NCI-H1930 (cell line): ENCODE measurements at places on chromosomes 1 and 21.

- DNase-seq: no peak
Observed at GRCh38 chr1:20102875-20103274, 16.5 kb downstream of the PLA2G2D start.

- peak; percentile 68 for DNase-seq
Observed at GRCh38 chr1:35854989-35855700, 27.9 kb upstream of the AGO1 start.

DNA sequence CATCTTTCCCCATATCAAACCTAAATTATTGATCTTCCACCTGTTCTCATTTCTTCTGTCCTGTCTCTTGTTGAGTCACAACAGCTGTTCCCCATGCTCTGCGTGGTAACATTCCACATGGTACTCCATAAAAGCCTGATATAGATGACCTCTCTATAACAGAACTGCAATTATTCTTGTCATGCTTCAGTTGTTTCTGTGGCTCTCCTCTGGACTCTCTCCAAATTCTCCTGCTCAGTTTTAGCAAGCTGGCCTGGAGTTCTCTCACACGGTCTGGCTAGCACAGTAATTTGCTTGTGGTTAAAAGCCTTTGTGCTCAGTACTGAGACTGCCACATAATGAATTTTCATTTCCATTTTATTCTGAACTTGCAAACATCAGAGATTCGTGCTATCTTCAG is 10.6 kb upstream of the LRRC39 start:
- no peak for DNase-seq

- DNase-seq: no peak
Observed at GRCh38 chr1:191528275-191528674, 630.0 kb upstream of the RGS18 start.

DNA sequence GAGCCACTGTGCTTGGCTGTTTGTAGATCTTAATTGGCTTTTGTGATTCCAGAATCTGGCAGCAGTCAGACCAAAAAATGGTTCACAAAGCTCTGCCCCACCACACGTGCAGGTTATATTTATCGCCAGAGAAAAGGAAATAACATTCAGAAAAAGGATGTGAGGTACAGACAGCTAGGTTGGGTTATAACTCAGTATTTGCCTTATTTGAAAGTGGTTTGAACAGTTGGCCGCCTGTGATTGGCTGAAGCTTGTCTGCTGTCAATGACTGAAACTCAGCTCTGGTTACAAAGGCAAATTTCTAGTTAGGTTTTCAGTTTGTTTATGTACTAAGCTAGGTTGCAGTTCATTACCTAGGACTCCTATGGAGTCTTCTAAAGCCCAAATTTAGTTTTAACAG is 9.6 kb downstream of the SH3BGR start:
- no peak for DNase-seq

- no peak for DNase-seq
Observed at GRCh38 chr1:218965821-218966220, 207.9 kb upstream of the LYPLAL1 start.

GRCh38 chr1:157153746-157154145 is 15.6 kb upstream of the ETV3 start:
- no peak for DNase-seq

GRCh38 chr1:205925736-205926135 is 17.5 kb downstream of the SLC26A9 start:
- peak; percentile 10 for DNase-seq

DNA sequence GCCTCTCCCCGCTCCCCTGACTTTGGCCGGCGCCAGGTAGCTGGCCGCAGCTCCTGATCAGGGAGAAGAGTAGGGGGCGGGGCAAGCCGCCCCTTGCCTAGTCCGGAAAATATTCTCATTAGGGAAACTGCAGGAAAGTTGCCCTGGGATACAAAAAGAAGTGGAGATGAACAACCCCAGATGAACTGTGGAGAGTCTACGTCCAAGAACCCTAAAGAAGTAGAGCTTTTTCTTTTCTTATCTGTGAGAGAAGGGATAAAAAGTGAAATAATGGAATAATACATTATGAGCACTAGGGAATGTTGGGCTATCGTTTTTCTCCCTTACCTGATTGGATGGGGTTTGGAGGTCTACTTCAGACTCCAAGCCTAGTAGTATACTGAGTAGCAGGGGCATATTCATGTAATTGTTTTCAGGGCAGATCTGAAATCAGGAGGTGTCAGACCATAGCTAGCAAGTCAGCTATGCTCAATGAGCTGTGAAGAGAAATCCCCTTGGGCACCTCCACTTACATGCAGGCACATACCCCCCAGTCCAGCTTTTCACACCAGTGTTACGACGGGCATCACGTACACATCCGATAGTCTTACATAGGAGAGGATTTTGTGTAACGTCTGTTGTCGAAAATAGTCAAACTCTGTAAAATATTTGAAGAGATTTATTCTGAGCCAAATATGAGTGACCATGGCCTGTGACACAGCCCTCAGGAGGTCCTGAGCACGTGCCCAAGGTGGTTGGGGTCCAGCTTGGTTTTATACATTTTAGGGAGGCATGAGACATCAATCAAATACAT is 1.7 kb upstream of the DUSP10 start:
- DNase-seq: no peak

DNA sequence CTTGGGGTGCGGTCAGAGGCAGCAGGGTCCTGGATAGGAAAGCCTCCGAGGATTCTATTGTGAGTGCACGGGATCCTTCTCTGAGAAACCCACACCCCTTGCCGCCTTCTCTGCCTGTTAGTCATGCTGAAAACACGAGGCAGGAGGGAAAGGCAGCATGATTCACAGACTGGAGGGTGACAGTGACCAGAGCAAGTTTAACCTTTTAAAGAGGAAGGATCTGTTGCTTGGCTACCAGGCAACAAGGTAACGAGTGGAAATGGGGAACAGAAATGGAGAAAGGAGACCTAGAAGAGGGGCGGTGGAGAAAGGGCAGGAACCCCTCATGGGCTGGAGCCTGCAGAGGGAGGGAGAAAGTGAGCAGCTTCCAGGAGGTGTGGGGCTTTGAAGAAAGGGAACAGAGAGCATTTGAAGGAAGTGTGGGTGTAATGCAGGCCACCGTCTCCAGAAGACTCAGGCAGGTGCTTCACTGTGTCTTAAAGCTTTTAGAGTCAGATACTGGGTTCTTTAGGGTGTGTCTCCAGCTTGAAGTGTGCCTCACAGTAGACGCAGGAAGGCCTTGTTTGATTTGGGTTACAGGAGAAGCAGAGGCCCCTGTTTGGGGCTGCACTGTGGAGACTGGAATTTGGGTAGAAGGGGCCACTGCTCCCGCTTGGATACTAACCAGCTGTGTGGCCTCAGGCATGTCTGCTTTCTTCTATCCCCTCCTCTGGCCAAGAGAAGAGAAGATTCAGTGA is 19.1 kb downstream of the OPTC start:
- no peak for DNase-seq

DNA sequence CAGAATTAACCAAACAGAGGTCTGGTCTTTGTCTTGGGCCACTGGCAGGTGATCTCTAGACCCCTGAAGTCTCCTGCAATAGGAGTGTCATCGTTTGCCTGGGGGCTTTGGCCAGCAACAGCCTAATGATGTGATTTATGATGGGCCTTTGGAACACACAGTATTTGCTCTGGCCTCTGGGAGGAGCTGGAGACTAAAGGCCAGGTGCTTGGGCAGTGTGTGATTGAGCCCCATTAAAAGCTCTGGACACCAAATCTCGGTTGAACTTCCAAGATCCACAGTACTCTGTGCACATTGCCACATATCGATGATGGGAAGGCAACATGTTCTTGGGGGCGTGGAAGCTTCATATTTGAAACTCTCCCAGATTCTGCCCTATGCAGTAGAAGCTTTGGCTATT is 32.0 kb upstream of the TLR5 start:
- DNase-seq: no peak

DNA sequence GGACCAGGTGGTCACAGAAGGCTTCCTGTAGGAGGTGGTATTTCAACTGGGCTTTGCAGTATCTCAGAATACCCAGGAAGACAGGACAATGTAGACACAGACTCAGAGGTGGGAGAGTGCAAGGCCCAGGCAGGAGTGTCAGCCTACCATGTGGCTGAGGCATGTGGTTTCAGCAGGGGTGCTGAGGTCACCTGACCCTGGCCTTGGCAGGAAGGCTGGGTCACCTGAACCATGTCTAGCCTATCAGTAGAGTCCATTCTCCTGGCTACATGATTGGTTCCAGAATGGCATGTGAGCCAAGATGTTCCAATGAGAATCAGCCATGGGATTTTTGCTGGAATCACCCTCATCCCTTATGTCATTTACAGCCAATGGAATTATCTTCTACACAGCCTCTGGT is 169.4 kb downstream of the ACTL8 start:
- no peak for DNase-seq

GRCh38 chr1:91172541-91172940 is 150.7 kb upstream of the ZNF644 start:
- no peak for DNase-seq

- DNase-seq: no peak
Observed at GRCh38 chr1:21657456-21658190, 11.5 kb downstream of the RAP1GAP start.

- DNase-seq: no peak
Observed at GRCh38 chr1:28326515-28326914, 2.3 kb upstream of the MED18 start.

DNA sequence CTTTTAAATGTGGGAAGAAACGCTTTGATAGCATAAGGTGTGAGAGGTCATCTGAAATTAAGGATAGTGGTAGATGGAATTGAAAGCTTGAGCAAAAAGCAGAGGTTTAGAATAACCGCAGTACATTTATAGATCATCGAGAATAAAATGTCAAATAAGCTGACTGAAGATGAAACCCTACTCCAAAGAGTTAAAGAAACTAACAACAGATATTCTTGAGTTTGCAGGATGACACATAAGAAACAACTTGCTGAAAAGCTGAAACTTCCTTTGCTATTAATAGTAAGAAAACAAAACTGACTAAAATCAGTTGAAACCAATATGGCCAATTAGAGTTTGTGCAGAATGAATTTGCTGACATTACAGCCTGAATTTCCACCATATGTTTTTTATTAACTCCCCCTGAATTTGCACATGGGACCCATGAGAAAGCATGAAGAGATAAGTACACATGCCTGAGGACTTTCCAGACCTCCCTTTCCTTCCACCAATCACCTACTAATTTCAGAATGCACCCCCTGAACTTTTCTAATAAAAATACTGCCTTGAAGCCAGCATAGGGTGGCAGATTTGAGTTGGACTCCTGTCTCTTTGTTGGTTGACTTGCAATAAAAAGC is 1.7 kb upstream of the C1orf185 start:
- no peak for DNase-seq

DNA sequence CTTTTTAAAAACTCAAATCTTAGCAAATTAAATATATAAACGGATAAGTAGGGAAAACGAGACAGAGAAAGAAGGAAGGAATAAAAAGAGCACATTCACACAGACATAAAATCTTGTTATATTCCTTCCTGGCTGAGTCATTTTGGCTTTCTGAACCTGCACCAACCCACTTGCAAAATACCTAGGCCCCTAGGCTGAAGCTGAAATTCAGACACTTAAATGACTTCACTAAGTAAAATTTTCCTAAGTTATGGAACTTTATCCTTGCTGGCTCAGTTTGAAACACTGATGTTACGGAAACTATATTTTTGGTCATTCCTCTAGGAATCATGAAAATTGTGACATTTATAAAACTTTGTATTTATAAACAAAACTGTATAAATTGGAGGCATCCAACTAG is 462.8 kb upstream of the NFIA start:
- no peak for DNase-seq

- no peak for DNase-seq
Observed at GRCh38 chr21:40566486-40566885, 280.5 kb downstream of the DSCAM start.

DNA sequence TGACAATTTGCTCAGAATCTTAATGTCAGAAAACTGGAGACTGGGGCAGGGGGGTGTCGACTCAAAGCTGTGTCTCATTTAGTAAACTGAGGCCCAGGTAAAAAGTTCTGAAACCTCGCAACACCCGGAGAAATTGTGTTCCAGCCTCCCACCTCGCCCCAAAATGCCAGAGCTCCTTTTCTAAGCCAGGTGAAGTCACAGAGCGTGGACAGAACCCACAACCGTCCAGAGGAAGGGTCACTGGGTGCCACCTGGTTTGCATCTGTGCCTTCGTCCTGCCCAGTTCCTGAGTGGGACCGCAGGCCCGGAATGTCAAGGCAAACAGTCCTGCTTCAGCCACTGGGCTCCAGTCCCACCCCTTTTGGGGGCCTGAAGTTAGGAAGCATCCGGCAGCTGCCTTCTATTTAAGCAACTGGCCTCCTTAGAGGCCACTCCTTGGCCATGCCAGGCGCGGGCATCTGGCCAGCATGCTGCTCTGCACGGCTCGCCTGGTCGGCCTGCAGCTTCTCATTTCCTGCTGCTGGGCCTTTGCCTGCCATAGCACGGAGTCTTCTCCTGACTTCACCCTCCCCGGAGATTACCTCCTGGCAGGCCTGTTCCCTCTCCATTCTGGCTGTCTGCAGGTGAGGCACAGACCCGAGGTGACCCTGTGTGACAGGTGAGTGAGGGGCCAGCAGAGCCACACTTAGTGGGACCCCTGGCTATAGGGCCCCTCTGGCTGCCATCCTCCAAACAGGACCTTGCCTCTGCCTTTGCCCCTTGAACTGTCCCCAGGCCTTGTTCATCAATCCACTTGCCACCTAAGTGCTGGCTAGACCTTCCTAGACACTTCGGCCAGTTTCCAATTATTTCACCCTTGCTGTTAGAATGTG is at the start of gene TAS1R1:
Gene TAS1R1 (plus strand): TSS at position 401 of the 872 bp plus-strand sequence. CDS start 67 bp downstream, at position 468.
- DNase-seq: no peak

- no peak for DNase-seq
Observed at GRCh38 chr1:202207292-202207691, 13.7 kb downstream of the LGR6 start.

GRCh38 chr1:151372058-151372934 is at the start of gene SELENBP1:
Gene SELENBP1, minus strand, starts transcription at chr1:151372705. Its CDS starts 64 bp downstream, at chr1:151372641.
- no peak for DNase-seq

GRCh38 chr1:237525102-237525501 is 365.6 kb downstream of the ZP4 start:
- DNase-seq: no peak

GRCh38 chr1:50980505-50980904 is 10.5 kb downstream of the CDKN2C start:
- DNase-seq: no peak

GRCh38 chr21:45323487-45324311 is 36.0 kb upstream of the POFUT2 start:
- DNase-seq: no peak

DNA sequence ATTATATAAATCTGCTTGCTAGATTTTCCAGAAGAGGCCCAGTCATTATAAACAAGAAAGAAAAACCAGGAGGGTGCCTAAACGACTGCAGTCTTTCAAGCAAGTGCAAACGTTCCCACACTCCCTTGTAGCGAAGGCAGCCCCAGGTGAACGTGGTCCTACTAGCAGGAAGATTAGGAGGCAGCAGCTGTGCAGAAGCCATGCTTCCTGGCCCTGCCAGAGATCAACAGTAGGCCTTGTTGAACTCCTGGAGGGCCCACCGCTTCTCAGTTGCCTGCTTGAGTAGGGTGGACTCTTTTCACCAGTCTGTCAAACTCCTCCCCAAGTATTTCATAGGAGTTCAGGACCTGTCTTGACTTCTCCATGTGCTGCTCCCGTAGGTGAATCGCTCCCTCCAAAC is 163.0 kb upstream of the GORAB start:
- no peak for DNase-seq

- DNase-seq: peak; percentile 60
Observed at GRCh38 chr1:61742620-61743430, 545 bp downstream of the PATJ start.
